NCI-H187 treated with DMSO at 0.1 percent for 48 hours (cell line): ENCODE measurements at places on chromosomes 6 and 20.

- DNase-seq = no peak
Observed at GRCh38 chr6:74491844-74492374, 713.9 kb downstream of the COL12A1 start.

- no peak for DNase-seq
Observed at GRCh38 chr6:75528423-75528822, 34.8 kb upstream of the FILIP1 start.

- DNase-seq = no peak
Observed at GRCh38 chr6:7406743-7407142, 17.1 kb downstream of the RIOK1 start.

GRCh38 chr6:114364301-114364700 is 21.5 kb upstream of the HS3ST5 start:
- no peak for DNase-seq
